SW480 (cell line): ENCODE measurements at places on chromosomes 5 and 9.
A peak's percentile ranks its signal among the peaks of the same experiment; 100 is the strongest.

GRCh38 chr5:14809369-14810155, 62.0 kb downstream of the ANKH start:
- peak; percentile 94 for DNase-seq

DNA sequence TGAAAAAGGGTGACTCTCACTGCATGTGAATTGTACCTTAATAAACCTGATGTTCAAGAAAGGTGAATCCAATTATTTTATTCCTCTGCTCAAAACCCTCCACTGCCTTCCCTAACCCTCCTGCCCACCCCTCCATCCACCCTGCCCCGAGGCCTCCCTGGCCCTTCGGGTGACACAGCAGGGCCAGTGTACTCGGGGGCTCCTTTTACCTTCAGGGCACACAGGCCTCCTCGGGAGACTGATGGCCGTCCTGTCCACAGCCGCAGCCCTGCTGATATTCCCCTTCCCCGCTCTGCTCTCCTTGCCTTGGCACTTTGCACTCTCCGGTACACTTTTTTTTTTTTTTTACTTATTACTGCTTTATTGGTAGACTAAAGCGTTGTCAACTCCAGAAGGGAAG, 234.0 kb downstream of the CACNA1B start:
- no peak for DNase-seq

DNA sequence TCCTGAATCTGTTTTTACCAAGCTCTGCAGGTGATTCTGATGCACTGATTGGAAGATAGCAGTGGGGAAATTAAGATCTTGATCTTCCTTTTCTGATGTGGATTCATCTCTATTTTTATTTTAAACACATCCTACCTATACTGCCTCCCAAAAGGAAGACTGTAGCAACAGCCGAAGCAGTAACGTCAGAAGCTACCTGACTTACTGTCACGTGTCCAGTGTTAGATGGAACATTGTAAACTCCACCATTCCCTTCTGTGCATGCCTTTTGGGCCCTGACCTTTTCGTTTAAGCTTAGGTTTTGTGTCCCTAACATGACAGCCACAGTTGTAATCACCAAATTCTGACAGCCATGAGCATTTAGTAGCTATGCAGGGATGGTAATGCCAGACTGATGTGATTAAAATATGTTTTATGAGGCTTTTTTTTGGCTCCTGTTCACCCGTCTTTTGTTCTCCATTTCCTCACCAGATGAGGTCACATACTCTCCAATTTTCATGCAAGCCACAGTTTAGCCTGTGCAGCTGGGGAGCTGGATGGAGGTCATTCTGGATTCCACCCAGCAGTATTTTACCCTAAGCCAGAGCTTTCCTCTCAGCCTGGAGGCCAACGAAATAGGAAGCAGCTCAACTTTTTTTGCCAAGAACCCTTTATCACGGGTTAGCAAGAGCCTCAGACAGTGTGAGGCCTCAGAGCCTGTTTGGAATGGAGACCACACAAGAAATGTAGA, 15.6 kb upstream of the FOXD1 start:
- no peak for DNase-seq

DNA sequence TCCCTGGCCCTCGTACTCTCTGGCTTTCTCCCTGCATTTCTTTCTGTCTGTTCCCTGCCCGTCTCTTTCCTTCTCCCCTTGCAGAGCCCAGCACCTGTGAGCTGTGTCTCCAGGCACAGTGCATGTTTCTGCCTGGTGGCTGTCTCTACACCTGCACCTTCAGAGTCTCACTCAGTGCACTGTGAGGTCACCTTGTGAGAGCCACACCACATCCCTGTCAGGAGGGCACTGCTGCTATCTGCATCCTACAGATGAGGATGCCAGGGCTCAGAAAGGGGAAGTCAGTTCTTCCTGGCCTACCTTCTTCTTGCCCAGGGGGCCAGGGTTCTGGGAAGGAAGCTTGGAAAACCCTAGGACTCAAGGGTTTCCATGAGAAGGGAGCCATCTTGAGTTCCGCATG, 69.7 kb upstream of the NEURL1B start:
- no peak for DNase-seq

DNA sequence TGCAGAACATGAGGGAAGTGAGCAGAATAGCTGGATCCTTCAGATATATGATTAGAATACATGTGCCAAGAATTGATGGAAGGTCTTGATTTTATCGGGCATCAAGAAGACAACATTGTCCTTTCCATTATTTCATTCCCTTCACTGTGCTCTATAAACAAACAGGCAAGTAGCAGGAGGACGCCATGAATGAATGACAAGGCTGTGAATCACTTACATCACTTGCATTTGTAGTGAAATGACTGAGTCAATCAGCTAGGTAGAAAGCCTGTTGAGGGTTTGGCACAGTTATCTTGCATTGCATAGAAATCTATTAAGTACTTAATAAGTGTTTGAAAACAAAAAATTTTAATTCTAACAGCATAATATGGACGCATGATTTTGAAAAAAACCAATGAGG, 548.8 kb upstream of the IZUMO3 start:
- DNase-seq: no peak

GRCh38 chr5:161009194-161009593, 157.2 kb upstream of the ATP10B start:
- DNase-seq: no peak

DNA sequence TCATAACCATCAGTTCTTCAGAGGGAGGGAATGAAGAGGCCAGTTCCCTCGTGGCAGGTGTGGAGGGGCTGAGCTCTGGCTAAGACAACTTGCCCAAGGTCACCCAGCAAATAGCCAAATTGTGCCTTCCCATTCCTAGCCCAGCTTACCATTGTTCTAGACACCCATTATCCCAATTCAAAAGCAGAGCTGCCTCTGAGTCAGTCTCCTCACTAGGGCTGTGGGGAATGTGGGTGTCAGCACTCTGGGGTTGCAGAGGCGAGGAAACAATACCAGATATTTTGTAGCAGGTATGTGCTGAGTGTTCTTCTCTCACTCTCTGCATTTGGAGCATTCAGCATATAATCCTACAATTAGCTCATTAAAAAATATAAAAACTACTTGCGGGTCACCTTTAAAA, 270.8 kb downstream of the PSAT1 start:
- DNase-seq: no peak

DNA sequence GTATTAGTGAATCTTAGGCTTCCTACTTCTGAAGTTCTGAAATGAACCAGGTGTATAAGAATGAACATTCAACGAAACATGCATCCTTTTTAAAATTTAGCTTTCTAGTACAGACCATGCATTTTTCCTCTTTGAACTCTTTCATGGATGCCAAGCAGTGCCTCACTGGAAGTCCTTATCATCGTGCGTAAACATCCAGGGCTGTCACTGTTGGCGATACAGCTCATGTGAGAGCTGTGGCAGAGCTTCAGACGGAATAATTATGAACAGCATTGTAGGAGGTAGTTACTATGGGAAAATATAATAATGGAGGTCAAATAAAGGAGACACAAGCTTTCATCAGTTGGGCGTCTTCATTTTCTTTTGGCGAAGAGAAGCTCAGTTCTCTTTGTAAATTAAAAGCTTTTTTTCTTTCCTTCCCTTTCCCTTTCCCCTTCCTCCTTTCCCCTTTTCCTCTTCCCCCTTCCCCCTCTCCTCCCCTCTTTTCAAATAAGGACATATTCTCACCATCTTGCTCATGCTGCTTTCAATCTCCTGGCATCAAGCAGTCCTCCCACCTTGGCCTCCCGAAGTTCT, 167.3 kb downstream of the KDM4C start:
- DNase-seq: no peak

DNA sequence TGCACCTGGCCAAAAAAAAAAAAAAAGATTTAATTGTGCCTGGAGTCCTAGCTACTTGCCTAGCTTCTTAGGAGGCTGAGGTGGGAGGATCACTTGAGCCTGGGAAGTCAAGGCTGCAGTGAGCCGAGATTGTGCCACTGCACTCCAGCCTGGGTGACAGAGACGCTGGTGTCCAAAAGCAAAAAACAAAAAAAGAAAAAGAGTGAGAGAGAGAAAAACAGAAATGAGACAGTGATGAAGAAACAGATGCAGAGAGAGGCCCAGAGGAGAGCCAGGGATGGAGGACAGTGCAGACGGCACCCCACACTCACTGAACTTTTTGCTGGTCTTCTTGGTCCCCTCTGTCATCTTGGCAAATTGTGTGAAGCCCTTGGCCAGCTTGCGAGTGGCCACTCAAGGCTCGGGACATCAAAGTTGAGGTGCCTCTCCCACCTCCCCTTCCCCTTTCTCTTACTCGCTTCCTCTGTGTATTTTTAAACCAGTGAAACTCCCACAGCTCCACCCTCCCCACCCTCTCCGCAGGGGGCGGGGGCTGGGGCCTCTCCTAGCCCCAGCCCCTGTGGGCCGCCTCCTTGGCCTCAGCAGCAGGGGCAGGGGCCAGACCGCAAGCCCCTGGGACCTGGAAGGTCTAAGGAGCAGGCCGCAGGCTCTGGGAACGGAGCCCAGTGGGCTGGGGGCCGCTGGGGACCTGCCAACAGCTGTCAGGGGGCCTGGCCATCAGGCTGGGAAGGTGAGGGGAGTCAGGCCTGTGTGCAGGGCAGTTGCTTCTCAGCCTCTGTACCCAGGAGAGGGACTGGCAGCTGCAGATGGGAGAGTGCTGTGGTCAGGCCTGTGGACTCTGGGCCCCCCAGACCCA, at the start of gene SH2D3C:
Gene SH2D3C, minus strand, starts transcription at position 387 of the 856 bp plus-strand sequence. Its CDS starts 39 bp downstream, at position 348.
- DNase-seq: no peak

GRCh38 chr5:68067291-68067690, 148.3 kb upstream of the PIK3R1 start:
- no peak for DNase-seq

DNA sequence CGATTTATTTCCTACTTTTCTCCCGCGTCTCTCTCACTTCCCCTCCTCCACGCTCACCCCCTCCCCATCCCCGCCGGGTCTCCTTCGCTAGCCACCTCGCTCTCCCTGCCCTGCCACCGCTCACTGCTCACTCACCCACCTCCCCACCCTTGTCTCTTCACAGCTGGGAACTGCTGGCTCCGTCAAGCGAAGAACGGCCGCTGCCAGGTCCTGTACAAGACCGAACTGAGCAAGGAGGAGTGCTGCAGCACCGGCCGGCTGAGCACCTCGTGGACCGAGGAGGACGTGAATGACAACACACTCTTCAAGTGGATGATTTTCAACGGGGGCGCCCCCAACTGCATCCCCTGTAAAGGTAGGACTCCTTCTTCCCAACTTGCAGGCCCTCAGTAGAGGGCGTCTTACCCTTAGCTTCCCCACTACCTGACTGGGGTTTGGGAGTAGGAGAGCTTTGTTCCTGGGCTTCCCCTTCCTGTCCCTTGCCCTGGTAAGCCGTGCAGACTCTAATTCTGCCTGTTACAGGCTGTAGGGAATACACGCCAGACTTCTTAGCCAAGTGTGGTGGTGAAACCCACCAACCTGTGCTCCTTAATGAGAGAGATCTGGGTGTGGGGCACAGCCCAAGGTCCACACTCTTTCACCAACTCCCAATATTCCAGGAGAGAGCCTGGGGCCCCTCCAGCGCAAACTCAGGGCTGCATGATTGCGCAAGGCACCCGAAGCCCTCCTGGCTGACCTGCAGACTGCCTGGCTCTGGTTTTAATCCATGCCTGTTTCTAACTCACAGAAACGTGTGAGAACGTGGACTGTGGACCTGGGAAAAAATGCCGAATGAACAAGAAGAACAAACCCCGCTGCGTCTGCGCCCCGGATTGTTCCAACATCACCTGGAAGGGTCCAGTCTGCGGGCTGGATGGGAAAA, 2.5 kb downstream of the FST start:
- DNase-seq: peak; percentile 12

- DNase-seq: no peak
These were observed 13.6 kb downstream of the AHRR start for GRCh38 chr5:334903-335739.

- DNase-seq: no peak
These were observed 322.1 kb upstream of the SLC30A5 start for GRCh38 chr5:68771732-68772131.

DNA sequence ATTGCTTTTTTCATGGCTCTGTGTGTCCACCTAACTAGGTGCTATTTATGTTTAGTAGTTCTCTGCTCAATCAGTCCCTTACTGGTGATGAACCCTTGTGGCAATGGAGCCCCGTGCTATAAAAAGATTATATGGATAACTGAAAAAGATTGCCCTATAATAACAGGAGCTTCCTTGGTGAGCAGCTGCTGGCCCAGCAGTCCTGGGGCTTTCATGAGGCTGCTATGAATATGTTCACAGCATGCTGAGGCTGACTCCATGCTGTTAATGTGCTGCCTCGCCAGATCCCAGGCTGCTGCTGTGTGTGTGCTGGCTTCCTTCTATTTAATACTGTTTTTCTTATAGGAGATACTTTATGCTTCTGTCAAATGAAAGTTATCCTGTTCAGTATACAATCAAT, 357.5 kb downstream of the TAF11L14 start:
- DNase-seq: no peak

DNA sequence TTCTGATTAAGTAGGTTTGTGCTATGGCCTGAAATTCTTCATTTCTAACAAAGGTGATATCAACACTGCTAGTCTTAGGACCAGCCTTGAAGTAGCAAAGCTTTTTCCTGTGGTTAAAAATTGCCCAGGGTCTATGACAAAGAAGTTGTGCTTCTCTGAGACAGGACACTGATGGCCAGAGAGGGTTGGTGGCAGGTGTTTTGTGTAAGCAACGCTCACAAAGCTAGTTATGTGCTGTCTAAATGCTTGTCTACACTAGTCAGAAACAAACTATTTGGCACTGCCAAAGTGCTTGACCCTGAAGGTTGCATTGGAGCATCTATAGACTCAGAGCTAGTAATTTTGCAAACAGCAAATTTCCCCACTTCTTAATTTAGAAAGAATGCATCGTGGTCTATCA, 44.1 kb upstream of the SELENOP start:
- no peak for DNase-seq

DNA sequence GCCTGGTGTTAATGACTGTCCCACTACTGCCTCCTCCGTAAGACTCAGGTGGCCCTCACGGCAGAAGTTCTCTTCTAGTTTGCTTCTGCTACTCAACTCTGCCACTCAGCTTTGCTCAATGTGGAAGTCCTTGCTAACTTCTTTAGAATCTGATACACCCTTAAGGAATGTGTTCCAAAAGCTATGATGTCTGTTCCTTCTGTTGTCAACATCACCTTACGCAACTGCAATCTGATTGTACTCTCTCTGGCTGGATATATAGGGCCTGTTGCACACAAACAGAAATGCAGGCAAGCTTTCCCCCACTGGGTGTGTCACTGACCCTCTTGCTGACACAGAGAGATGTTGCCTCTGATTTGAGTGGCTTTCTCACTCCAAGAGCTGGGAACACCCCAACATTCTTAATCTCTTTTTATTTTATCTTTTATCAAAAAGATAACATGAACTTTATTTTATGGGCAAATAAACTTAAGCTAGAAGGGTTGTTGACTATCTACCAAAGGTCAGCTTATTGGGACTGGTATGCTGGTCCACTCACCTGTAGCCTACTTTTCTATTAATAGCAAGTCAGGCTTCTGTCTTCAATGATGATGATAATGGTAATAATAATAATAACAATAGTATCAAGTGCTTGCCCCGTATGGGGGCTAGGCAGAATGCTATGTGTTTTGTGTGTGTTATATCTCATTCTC, 25.2 kb downstream of the TMEM252 start:
- DNase-seq: no peak
